Occipital lobe (tissue), 3 donors: ENCODE measurements at places on chromosomes 1 and 21. TPM values are rescaled to one million over a fixed set of nuclear protein-coding genes. Genes with fewer than 3 reads are reported as not detected.

The B3GALT2 gene
- 160 TPM for total RNA-seq

The IL24 gene
- not detected for total RNA-seq

The PLD5 gene
- 1.4 TPM for total RNA-seq

The GJA8 gene
- total RNA-seq: not detected

The MMEL1 gene
- 3.7 TPM for total RNA-seq

The TCP10L gene
- total RNA-seq: 1.9 TPM

The TDRD5 gene
- 2.7 TPM for total RNA-seq

The C1orf94 gene
- 0.31 TPM for total RNA-seq
